ENCODE measurements at places on chromosomes 5 and 9.

DNA sequence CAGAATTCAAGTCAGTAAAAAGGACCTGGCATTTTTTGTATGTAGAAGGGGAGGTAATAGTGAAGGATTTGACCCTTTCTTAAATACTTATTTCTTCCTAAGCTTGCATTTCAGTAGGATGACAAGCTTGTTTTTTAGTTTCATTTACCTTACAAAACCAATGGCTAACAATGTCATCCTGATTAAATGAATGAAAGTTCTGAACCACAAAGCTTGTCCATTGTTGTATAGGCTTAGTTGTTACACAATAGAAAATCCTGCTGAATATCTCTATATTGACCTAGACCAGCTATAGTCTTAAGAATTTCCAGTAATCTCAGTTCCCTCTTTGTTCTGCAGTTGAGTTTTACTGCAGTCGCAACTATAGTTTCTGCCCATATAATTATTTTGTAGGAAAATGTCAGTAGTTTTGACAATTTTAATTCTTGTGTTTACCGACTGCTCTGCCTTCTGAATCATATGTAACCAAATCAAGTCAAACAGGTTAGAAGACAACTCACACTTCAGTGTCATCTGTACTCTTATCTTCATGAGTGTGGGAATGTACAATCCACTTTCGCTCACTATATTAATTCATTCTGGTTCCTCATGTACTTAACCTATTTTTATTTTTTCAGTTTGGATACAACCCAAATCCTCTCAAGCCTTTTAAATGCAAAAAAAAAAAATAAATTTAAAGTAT lies 195.7 kb downstream of the CD180 start:
- DNase-seq = no peak

GRCh38 chr9:119126040-119126439 lies 243.2 kb downstream of the BRINP1 start:
- peak; percentile 18 for DNase-seq

DNA sequence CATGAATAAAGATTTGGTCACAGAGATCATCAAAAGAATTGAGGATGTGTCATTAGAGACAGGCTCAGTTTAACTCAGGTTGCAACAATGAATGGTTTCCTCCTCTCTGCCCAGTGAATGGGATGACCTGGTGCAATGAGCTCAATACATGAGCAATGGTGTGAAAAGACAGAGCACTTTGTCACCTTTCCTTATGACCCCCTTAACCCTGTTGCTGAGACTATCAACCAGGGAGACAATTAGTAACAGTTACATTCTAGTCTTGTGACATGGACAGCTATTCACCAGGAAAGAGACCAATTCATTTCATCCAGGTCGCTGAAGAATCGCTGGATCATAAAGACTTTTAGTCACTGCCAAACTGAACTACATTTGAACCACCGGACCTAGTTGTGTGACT lies 19.9 kb upstream of the CDH6 start:
- no peak for DNase-seq

DNA sequence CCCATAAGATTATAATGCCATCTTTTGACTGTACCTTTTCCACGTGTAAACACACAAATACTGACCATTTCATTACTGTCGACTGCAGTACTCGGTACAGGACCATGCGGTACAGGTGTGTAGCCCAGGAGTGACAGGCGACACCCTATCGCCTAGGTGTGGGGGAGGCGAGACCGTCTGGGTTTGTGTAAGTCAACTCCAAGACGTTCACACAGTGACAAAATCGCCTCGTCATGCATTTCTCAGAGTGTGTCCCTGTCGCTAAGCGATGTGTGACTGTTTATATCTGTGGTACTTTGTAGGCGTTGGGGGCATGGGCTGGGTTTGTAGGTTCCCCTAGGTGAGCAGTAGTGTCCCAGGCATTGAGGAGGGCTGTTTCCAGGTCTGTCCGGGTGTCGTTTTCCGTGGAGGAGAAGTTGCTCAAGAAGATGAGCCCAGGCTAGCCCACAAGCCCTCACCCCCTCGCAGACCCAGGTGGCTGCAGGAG lies 20.3 kb downstream of the NEK6 start:
- DNase-seq = no peak

DNA sequence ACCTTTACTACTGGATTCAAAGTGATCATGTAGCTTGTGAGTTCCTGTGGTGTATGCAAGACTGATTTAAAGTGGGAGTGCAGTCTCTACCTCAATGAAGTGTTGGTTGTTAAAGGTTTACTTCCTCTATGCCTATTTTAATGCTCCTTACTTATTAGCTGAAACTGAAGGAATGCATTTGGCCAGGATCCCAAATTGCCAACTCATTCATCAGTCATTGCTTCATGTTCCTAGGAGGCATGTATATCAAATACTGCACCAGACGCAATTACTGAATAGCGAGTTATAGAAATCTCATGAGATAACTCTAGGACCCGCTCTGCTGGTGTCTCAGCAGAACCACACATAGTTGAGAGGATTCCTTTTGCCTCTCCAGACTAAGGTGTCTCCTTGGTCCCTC lies 143.0 kb upstream of the RPS23 start:
- no peak for DNase-seq

DNA sequence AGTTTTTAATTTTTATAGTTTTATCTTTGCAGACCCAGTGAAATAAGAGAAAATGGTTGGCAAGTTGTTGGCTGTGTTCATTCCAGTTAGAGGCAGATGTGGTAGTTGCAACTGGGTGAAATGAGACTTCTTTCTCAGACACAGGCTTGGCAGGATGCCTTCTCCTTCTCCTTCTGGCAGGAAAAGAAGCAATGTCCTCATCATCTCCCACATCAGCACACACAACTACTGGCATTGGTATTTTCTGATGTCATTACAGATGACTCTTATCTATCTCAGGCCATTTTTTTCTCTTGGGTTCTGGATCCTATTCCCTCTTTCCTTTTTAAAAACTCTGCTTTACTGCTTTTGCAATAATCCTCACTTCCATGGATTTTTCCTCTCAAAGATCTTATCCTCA lies 103.3 kb upstream of the EDIL3 start:
- DNase-seq = no peak

DNA sequence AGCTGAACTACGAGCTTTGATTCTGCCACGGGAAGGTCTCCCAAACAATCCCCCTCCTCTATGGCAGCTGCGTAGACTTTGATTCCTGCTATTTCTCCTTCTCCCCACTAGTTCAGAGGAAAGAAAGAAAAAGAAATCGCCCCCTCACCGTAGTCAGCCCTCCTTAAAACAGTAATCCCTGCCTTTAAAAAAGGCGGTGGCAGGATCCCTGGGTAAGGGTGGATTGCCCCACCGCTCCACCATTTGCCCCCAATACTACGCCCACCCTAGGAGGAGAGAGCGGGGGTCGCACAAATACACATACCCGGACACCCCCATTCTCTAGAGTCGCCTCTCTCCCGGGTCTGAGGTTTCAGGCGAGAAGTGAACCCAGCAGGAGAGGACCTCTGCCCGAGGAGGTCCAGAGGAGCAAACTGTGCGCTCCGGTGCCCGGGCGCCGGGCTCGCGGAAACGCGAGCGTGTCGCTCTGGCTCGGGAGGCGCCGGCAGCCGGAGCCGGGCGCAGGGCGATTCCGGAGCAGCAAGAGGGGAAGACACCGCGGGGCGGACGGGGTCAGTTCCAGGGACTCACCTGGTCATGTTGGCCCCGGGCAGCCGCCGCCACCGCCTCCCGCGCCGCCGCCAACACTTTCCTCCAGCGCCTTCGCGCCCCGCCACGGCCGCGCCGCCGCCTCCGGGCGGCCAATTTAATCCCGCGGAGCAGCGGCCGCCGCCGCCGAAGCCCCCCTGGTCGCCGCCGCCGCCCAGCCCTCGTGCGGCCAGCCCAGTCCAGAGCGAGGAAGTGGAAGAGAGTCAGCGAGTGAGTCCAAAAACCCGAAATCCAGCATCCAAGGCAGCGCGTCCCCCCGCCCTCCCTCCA lies 1057.7 kb upstream of the DMAC1 start:
- DNase-seq = no peak

DNA sequence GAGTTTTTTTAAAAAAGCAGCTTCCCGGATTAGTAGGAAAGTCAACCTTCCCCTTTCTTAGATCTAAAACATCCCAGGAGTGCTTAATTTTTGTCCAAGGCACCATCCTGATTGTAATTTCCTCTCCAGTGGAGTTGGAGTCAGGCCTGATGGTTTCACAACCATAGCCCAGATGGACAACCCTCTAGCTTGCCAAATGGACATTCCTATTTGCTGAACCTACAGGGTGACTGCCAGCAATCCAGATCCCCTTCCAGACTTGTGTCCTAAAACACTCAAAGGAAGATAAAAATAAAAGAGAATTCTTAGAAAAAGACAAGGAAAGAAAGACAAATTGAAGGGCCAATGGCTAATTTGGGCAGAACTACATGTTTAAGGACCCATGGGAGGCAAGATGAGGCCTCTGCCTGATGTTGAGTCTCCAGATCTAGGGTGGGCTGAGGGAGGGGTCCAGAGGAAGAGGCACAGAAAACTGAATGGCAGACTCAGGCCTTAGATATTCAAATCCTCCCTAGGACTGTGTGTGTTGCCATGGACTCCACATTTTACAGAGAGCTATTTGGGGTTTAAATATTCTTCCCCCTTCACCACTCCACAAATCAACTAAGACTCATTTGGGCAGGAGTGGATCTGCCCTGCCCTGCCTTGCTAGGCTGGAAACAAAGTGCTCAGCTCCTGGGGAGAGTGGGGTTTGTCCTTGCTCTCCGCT lies 38.5 kb upstream of the SLC44A1 start:
- peak; percentile 42 for DNase-seq

DNA sequence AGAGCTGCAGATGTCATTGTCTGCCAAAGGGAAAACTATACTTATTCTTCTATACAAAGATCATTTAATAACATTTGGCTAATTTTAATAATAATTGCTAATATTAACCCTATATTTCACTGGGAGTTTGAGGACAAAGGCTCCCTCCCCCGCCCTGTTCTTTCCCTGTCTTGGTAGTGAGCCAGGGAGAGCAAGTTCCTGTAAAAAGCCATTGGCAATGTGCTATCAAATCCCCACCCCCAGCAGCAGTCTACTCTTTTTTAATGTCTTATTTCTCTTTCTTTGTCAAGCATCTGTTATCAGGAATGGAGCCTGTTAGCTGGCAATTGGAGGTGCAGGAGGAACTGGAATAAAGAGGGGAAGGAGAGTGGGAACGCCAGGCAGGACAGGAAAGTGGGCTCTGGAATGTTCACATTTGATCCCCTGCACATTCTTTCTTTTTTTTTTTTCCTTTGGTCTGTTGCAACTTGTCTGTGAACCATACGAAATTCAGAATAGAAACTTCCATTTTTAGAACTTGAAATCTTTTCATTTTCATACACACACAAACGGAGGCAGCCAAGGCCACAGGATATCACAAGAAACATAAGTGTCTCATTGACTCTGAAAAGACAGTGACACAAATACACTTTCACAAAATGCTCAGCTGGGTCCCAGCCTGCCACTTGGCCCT lies 664.8 kb upstream of the ZNF608 start:
- DNase-seq = peak; percentile 59

DNA sequence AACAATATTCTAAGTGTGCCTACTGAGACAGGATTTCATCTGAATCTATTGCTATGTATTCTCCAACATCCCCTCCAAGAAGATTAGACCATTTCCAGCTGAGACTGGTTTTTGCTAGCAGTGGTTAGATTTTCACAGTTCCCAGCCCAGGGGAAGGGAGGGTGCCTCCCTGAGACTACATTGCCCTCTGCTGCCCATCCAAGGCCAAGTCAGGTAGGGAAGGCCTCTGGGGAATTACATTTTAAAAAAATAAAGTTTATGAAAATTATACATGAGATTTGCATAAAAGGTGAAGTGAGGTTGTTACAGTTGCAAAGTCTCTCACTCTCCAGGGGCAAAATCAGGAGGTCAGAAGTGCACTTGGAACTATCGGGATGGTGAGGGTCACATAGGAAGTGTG lies 28.0 kb upstream of the SYK start:
- no peak for DNase-seq

GRCh38 chr9:131554087-131554842 lies 8.9 kb downstream of the PRRT1B start:
- no peak for DNase-seq

All from Ammon's horn (tissue), 1 donor.